ENCODE measurements at places on chromosomes 16 and 17. TPM values are rescaled to one million over a fixed set of nuclear protein-coding genes. Genes with fewer than 3 reads are reported as not detected.

DNA sequence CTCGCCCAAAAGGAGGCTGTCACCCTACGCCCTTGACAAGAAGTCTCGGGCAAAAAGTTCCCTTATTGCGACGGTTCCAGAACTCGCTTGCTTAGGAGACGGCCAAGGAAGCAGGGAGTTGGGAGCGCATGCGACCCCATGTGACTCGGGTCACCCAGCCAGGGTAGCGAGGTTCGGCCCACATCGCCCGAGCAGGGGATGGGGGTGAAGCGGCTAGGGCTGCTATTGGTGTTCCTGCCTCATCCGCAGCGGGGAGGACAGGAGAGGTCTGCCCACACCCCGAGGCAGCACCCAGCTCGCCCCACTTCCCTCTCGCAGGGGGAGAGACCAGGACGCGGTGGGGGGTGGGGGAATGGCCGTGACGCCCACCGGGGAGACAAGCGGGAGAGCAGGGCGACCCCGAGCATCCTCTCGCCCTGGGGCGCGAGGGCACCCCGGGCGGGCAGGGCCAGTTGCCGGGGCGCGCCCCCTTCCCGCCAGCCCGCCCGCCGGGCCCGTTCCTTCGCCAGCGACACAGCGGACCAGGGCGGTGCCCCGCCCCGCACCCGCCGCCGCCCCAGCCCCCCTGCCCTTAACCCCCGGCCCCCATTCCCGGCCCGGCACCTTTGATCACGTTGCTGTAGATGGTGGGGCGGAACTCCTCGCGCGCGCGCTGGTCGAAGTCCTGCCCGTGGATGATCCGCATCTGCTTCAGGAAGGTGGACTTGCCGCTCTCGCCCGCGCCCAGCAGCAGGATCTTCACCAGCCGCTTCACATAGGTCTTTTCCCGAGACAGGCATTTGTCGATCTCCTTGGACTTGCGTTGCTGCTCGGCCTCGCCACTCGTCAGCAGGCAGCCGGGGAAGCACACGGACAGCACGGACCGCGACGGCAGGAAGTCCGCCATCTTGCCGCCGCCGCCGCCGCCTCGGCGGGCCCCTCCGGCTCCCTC is 567 bp downstream of the GNA13 start:
- peak; percentile 52 for DNase-seq

Gene CD7
- total RNA-seq: 564 TPM

DNA sequence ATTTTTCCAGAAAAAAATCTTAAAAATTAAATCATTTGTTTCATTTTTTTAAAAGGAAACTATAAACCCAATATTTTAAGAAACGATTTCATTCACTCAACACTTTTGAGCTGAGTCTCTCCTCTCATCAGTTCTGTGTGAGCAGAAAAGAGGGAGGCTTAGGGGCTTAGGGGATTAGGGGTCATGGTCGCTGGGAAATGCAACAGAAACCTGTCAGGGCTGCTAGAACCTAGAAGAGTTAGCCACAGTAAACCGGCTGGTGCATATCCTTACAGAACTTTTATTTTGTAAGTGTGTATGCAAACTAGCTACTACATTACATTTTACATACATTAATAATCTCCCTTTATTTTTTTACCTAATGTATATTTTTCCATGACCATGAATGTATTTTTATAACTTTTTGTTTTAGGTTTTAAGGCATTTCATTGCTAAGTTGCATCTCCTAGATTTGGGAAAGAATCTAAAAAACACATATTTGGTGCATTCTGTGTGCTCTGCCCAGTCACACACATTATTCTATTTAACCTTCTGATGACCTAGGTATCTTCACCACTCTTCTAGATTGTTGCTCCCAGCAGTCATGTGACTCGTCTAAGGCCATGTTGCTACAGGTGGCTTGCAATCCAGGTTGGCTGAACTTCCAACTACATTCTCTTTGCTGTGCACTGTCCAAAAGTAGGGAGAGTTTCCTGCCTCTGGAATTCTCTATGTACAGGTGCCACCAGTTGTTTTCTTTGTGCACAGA is 24.4 kb downstream of the TBC1D3B start:
- DNase-seq: no peak

- no peak for DNase-seq
These were observed 16.3 kb upstream of the CBX4 start for GRCh38 chr17:79855331-79856124.

Gene SKAP1
- 190 TPM for total RNA-seq

Data from natural killer cell (primary cell).